ENCODE measurements at places on chromosomes 1 and 21. TPM values are rescaled to one million over a fixed set of nuclear protein-coding genes. Genes with fewer than 3 reads are reported as not detected.

The OR2M3 gene
- polyA plus RNA-seq = not detected

The MROH7 gene
- not detected for polyA plus RNA-seq

The KLHDC8A gene
- polyA plus RNA-seq = not detected

The APH1A gene
- polyA plus RNA-seq = 63.4 TPM

The POLR3C gene
- polyA plus RNA-seq = 47.5 TPM

The CCDC24 gene
- polyA plus RNA-seq = 0.43 TPM

The KMO gene
- 0.06 TPM for polyA plus RNA-seq

The GJA8 gene
- not detected for polyA plus RNA-seq

GRCh38 chr1:184860535-184860934 is 105.9 kb upstream of the EDEM3 start:
- no peak for DNase-seq

DNA sequence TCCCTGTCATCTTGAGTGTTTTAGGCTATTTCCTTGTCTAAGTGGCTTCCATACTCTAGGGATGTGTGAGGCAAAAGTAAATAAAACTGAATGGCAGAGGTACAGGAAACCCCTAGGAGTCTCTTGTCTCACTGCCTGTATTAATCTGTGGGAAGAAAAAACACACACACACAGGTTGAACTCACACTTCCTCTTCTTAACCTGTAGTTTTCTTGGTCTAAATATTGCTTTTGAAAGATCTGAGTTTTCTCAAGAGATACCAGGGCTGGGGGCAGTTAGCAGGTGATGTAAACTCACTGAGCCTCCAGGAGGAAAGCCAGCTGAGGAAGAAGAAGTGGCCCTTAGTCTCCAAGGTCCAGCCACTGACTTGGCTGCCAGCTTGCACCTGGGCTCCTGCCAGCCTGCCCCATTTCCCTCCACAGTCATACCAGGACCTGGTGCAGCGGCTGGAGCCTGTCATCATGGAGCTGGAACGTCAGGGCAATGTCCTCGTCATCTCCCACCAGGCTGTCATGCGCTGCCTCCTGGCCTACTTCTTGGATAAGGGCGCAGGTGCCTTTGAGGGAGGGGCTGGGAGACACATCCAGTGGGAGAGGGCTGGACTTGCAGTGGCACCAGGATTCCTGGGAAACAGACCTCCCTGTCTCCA is 16.9 kb downstream of the PFKFB2 start:
- DNase-seq = no peak

GRCh38 chr1:206449565-206449964 is 20.7 kb upstream of the IKBKE start:
- DNase-seq = no peak

- no peak for DNase-seq
Observed at GRCh38 chr21:31366825-31367224, 22.8 kb upstream of the TIAM1 start.

- DNase-seq = no peak
Observed at GRCh38 chr1:183432548-183432875, 14.3 kb upstream of the NMNAT2 start.

DNA sequence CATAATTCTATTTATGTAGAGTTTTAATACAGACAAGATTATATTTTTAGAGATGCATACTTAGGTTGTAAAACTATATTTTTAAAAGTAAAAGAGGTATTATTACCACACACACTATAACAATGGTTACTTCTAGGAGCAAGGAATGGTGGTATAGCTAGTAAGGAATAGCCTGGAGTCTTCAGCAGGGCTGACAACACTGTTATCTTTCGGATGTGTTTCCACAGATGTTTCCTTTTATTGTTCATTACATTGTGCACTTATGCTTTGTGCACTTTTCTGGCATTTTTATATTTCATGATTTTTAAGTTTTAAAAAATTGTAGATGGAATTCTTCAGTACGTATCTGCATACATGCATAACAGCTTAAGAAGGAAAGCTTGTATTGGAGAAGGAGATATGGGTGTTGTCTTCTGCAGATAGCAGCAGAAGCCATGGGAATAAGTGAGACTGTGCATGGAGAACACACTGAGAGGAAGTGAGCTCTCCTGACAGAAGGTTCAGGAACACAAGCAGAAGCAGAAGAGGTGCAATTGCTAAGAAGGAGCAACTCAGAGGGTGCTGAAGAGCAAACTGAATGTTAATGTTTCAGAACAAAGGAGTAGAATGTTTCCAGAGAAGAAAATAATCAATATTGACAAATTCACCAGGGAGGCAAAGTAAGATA is 91.8 kb downstream of the UCHL5 start:
- DNase-seq = no peak

- no peak for DNase-seq
Observed at GRCh38 chr1:180265871-180266270, 35.8 kb downstream of the LHX4 start.

GRCh38 chr21:45074818-45075595 is 627 bp downstream of the ADARB1 start:
- no peak for DNase-seq

DNA sequence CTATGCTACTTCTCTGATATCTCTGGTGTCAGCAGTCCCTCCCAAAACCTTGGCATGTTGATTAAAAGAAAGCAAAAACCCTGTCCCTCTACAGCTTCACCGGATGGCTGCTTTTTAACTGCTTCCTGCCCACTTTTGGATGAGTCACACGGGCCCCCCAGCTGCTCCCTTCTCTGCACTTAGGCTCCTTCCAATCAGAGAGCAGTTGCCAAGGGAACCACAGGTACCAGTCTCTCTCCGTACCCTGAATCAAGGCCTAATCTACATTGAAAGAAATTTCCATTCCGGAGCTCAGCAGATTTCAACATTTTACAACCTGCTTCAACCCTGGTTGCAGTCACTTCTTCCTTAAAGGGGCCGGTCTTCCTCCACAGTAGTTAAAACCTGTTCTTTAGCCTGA is 70.6 kb upstream of the GJB5 start:
- no peak for DNase-seq

- no peak for DNase-seq
Observed at GRCh38 chr1:160376525-160377131, 9.8 kb downstream of the NHLH1 start.

DNA sequence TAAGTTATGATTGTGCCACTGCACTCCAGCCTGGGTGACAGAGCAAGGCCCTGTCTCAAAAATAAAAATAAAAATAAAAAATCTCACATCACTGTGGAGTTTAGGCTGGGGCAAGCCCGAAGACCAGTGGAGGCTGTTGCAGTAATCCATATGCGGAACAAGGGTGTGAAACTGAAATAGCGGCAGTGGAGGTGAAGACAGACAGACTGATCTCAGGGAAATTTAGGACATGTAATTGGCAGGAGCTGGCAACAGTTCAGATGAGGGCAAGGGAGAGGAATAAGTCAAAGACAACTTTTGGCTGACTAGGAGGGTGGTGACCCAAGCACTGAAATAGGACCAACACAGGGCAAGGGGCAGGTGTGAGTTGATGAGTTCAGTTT is 8.4 kb downstream of the ARMH1 start:
- no peak for DNase-seq

- DNase-seq = no peak
Observed at GRCh38 chr1:56491441-56491840, 87.9 kb downstream of the PLPP3 start.

GRCh38 chr1:156379420-156380165 is 10.6 kb downstream of the RHBG start:
- DNase-seq = no peak

DNA sequence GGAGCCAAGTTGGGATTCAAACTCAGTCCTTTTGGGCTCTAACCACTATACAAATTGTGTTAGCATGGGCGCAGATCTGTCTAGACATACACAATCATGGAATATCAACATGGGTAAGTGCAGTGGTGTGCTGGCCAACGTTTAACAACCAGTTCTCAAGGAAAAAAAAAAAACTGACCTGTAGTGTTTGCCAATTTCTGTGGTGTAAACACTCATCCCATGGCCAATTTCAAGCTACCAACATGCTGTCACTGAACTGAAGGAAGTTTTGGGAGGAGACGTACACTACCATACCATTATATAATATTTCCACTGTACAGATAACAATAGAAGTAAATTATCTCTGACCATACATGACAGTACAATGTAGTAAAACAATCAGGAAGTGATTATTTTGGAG is 3.2 kb downstream of the TCEA3 start:
- no peak for DNase-seq

DNA sequence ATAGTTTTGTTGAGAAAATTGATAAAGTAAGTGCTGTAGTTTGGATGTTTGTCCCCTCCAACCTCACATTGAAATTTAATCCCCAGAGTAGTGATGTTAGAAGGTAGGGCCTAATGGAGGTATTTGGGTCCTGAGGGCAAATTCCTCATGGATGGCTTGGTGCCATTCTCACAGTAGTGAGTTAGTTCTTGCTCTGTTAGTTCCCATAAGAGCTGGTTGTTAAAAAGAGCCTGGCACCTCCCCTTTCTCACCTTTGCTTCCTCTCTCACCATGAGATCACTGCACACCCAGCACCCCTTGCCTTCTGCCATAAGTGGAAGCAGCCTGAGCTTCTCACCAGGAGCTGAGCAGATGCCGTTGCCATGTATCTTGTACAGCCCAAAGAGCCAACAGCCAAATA is 354.8 kb upstream of the NFIA start:
- DNase-seq = no peak

- no peak for DNase-seq
Observed at GRCh38 chr1:160538985-160539651, 16.1 kb upstream of the SLAMF6 start.

DNA sequence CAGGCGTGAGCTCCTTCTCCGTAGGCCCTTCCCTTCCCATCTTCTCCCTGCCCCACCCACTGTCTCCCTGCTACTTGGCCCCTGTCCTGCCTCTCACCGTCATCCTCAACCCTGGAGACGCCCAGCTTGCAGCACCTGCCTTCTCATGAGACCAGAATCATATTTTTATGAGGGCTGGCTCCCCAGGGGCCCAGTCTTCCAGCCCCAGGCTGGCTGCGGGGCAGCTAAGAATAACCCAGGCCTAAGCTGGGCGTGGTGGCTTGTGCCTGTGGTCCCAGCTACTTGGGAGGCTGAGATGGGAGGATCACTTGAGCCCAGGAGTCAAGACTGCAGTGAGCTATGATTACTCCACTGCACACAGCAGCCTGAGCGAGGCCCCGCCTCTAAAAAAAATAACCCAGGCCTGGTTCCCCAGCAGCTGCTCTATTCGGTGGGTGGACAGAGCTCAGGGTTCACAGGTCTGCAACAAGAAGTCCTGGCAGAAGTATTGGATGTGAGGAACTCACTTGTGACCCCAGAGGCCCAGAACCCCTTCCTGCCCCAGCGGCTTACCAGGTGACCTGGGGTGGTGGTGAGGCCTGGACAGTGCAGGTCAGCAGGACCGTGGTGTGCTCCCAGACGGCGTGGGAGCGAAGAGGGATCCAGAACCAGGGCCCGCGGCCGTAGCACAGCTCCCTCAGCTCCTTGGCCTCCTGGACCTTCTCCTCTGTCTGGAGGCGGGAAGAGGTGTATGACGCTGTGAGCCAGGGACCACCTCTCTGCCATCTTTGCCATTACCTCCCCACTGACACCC is 6.4 kb downstream of the MYOM3 start:
- DNase-seq = no peak

- DNase-seq = no peak
Observed at GRCh38 chr21:31872452-31873274, at the start of gene HUNK. HUNK (plus strand) TSS chr21:31873020; CDS start chr21:31873675, 655 bp downstream.

GRCh38 chr1:176541663-176542062 is 78.7 kb downstream of the PAPPA2 start:
- DNase-seq = no peak

DNA sequence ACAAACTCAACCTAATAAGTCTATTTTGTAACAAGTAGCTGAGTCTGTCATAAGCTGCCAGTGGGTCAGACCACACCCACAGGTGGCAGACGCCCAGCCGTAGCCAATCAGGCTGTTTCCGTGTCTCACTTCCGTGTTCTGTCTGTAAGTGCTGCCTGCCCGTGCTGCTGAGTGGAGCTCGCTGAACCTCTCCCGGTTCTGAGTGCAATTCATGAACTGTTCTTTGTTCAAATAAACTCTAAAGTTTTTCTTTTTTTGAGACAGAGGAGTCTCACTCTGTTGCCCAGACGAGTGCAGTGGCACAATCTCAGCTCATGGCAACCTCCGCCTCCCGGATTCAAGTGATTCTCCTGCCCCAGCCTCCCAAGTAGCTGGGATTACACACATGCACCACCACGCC is 25.1 kb downstream of the POFUT2 start:
- DNase-seq = no peak

DNA sequence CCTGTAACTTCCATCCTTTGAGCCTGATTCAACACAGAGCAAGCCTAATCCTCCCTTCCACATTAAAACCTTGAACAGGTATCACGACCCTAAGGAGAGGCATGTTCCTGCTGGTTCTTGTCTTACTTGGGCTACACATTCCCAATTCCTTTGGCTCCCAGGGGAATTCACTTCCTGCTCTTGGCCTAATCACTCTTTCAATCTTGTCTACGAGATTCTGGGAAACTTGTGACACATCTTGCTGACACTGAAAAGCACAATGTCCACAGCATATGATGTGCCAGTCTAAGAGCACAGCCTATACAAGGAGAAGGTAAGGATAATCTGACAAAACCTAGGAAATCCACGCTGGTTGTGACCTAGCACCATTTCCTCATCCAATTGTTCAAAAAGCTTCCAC is 163.9 kb downstream of the GABPA start:
- DNase-seq = no peak

DNA sequence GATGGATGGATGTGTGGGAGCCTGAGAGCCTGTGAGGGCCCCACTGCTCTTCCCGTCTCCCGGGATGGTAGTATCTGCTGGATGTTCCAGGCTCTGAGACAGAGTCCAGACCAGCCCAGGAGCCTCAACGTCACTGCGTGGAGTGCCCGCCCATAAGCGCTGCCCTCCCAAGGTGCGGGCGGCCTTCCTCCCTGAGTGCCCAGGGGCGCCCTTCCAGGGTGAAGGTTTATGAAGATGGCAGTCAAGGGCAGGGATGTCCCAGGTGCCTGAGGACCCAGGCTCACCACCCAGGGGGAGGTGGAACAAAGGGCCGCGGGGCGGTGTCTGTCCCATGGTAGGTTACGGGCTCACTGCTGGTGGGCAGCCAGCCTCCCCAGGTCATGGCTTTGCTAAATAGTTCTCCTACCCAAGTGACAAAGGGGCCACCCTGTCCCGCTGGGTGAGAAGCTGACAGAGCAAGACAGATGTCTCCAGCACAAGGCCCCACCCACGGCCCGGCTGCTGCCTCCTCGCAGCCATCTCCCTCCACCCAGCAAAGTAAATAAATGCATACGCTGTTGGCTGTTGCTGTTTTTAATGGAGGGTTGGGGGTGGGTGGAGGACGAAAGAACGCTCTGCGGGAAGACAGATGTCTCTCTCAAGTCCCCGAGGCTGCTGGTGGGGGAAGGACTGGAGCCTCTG is 9.0 kb upstream of the GPR153 start:
- no peak for DNase-seq

- DNase-seq = no peak
Observed at GRCh38 chr1:168535536-168535935, 8.3 kb downstream of the XCL2 start.

All from CD8-positive, alpha-beta memory T cell (primary cell).